ENCODE measurements at places on chromosomes 5 and 9.

GRCh38 chr9:125839317-125839716 is 92.1 kb downstream of the PBX3 start:
- DNase-seq = no peak

DNA sequence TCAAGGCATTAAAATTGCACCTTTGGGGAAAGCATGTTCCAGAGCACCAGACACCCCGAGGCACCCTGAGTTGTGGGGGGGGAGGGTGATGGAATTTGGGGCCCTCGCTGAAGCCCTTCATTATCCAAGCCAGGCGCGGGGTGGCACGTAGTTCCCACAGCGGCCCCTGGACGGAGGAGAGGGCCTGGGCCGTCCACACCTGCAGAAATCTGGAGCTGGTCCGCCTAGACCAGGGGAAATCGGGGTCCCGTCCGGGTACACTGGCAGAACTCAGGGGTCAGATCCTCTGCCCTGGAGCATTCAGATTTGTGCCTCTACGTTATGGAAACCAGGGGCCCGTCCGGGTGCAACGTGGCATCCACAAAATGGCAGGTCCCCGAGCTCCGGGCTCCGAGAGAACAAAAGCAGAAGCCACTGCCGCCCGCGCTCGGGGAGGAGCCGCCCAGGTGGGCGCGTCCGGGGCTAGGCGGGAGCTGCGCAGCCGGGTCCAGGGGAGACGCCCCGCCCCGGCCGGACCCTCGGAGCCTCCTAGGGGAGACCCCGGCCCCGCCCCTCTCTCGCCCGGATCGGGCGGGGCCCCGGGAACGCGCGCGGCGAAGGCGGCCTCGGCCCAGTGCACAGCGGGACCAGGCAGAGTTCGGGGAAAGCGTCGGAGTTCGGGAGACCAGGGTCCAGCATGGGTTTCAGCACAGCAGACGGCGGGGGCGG is at the start of gene PLEKHG4B:
TSS of gene PLEKHG4B (plus strand) at position 613 of the 708 bp plus-strand sequence. CDS start at position 677, 64 bp downstream.
- no peak for DNase-seq

- DNase-seq = no peak
Observed at GRCh38 chr9:125513668-125514413, 193.2 kb downstream of the MAPKAP1 start.

- DNase-seq = no peak
Observed at GRCh38 chr5:137747848-137748247, 6.3 kb downstream of the HNRNPA0 start.

- no peak for DNase-seq
Observed at GRCh38 chr9:127007638-127008037, 93.1 kb downstream of the RALGPS1 start.

GRCh38 chr5:82922086-82922734 is 155.0 kb downstream of the TMEM167A start:
- peak; percentile 20 for DNase-seq

- no peak for DNase-seq
Observed at GRCh38 chr9:110536822-110537221, 42.7 kb downstream of the SVEP1 start.

DNA sequence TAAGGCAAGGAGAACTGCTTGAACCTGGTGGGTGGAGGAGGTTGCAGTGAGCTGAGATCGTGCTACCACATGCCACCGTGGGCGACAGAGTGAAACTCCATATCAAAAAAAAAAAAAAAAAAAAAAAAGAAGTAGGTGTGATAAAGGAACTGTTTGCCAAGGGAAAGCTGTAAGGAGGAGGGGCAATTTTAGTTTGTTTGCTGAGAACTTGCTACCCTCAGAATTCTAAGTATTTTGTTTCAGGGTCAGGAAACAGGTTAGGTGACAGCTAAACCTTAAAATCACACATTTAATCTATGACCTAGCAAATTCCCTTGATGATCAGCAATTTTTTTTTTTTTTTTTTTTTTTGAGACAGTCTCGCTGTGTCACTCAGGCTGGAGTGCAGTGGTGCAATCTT is 7.2 kb upstream of the ARRDC3 start:
- no peak for DNase-seq

DNA sequence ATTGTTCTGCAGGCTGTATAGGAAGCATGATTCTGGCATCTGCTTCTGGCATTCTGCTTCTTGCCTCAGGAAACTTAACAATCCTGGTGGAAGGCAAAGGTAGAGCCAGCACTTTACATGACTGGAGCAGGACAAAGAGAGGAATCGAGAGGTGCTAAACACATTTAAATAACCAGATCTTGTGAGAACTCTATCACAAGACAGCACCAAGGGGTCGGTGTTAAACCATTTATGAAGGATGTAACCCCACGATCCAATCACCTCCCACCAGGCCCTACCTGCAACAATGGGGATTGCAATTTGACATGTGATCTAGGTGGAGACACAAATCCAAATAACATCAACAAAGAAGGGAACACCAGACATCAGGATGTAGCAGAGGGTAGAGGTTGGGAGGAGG is 221.5 kb downstream of the CDH12 start:
- DNase-seq = no peak

DNA sequence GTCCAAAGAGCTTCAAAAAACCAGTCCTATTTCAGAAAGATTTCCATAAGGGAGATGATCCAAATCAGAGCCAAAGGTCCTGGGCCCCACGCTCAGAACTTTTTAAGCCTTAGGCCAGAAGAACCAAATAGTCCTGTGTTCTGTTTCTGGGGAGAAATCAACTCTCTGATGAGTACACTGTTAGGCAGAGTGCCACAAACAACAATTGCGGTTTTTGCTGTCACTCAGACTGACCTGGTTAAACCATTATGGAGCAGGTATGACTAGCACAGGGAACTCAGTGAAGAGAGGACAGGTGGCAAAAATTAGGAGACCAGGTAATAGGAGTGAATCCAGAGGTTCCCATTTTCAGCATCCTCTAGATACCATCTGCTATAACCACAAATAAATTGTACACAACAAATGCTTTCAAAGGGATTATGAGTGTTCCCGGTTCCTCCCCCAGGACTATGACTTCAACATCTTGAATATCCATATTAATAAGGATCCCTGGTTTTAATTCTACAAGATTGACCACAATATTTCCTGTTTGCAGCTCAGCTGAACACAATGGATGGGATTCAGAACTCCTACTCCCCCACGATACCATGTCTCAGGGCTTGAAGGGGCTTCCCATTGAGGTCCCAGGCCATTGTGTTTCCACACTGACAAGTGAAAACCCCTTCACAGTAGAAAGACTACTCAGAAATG is 52.1 kb upstream of the FREM1 start:
- DNase-seq = no peak

- DNase-seq = no peak
Observed at GRCh38 chr9:72942451-72942850, 10.4 kb downstream of the ALDH1A1 start.

DNA sequence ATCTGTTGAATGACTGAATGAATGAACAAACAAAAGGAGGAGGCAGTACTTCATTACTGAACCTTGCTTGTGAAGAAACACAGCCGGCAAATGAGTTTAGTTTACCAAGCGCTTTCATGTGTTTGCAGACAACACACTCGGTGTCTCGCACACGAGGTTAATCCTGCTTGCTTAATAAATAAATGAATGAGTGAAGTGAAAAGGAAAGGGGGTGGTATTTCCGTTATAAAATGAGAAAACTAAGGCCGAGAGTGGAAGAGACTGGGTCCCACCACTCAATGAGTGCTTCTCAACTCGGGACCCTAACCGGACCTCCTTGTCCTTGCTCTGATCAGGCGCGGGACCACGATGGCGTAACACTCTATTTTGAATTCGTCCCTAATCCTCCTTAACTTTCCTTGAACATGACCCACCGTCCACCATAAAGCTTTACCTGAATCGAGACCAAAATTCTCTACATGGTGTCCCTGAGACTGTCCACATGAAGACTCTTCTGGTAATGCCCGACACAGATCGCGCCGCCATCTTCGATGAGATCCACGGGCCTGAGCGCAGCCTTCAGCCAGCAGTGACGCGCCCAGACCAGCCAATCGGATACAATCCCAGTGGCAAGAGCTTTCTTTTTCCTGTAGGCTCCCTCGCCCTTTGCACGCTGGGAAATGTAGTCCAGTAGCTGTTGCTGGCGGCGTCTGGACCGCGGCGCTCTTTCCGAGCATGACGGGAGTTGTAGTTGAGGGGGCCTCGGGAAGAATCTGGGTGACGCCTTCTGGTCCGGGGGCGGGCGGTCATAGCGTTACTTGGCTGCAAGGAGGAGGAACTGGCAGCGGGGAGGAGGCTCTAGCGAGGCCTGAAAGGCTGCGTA is at the start of the genes MRPL50 and ZNF189:
TSS of gene MRPL50 (minus strand) at position 551 of the 862 bp plus-strand sequence. CDS start at position 525, 26 bp downstream.
TSS of gene ZNF189 (plus strand) at position 784 of the 862 bp plus-strand sequence. CDS start 306 bp downstream, outside the sequence.
- DNase-seq = peak; percentile 99

DNA sequence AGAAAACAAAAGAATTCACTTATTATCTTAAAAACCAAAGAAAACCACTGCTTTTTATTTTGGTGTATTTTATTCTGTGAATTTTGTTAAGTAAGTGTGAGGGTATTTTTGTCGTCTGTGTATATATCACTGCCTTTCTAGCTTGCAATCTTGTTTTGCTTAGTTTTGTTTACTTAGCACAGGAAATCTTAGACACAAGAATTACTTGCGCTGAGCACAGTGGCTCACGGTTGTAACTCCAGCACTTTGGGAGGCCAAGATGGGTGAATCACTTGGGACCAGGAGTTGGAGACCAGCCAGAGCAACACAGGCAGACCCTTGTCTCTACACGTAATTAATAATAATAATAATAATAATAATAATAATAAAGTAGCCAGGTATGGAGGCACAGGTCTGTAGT is 230.3 kb downstream of the PAPPA start:
- DNase-seq = no peak

GRCh38 chr5:2901511-2901910 is 150.0 kb upstream of the IRX2 start:
- DNase-seq = no peak

DNA sequence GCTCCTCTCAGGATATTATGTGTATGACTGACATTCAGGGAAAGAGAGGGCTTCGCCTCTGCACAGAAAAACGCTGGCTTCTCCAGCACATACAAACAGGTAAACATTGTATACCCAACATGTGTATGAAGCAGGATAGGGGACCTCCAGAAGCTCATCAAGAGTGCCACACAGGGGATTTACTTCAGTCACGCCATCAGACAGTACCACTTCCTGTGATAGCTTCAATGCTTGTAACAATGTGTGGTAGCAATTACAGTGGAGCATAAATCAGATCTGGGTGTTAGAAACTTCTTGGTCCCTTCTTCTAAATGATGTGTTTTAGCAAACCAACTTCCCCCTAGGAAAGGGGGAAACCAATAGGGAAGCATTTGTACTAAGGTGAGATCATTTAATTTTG is 160.8 kb downstream of the TSSK1B start:
- DNase-seq = no peak

- no peak for DNase-seq
Observed at GRCh38 chr5:29061381-29061780, 2023.0 kb upstream of the CDH9 start.

GRCh38 chr9:85536514-85536913 is 205.2 kb downstream of the AGTPBP1 start:
- DNase-seq = no peak

- no peak for DNase-seq
Observed at GRCh38 chr9:94821098-94821887, 94.8 kb downstream of the AOPEP start.

- DNase-seq = no peak
Observed at GRCh38 chr5:122674385-122674784, 100.5 kb upstream of the SNX2 start.

DNA sequence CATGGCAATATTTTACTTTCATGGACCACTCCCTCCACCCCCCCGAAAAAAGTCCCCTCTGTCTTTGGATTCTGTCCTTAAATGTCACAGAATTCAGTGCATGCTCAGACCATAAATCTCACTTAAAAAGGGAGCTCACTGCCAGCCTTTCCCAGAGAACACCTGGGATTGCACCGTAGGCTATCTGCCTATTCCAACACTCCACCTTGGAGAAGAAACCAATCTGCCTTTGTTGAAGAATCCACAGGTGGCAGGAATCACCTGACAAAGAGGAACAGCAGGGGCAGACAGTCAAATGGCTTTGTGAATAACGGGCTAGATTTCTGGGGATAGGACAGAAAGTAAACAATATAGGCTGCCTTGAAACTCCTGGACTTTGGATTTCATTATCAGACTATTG is 306.7 kb upstream of the BRINP1 start:
- no peak for DNase-seq

DNA sequence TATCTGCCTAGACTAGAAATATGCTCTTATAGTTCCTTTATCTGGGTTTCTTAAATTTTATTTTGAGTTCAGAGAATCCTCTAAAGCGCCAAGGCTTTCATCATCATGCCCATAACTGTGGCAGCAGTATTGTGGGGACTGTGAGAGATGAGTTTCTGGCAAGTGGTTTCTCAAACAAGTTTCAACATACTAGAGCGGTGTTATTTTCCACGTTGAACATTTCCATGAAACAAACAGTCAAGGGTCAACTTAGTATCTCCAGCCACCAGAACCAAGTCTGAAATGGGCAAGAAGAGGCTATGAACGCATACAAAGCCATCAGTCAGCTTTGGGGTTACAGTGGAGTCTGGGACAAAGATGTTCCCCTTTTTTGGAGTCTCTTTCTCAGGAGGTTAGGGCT is 40.3 kb downstream of the SERINC5 start:
- no peak for DNase-seq

DNA sequence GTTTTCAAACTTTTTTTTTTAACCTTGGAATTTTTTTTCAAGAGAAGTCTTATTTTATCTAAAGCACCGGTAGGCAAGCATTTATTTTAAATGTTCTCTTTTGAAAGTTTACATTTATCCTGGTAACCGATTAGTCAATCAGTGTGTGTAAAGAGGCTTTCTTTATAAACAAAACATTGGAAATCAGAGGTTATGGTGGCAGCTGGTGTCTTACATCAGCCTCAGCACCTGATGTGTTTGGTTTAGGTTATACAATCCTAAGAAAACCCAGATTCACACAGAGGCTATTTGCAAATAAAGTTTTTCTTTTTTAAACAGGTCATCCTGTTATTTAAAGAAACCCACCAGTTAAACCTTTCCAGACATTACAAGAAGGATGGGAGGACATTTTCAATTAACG is 173.3 kb upstream of the GDNF start:
- no peak for DNase-seq

GRCh38 chr9:15203581-15203980 is 103.4 kb downstream of the TTC39B start:
- DNase-seq = no peak

DNA sequence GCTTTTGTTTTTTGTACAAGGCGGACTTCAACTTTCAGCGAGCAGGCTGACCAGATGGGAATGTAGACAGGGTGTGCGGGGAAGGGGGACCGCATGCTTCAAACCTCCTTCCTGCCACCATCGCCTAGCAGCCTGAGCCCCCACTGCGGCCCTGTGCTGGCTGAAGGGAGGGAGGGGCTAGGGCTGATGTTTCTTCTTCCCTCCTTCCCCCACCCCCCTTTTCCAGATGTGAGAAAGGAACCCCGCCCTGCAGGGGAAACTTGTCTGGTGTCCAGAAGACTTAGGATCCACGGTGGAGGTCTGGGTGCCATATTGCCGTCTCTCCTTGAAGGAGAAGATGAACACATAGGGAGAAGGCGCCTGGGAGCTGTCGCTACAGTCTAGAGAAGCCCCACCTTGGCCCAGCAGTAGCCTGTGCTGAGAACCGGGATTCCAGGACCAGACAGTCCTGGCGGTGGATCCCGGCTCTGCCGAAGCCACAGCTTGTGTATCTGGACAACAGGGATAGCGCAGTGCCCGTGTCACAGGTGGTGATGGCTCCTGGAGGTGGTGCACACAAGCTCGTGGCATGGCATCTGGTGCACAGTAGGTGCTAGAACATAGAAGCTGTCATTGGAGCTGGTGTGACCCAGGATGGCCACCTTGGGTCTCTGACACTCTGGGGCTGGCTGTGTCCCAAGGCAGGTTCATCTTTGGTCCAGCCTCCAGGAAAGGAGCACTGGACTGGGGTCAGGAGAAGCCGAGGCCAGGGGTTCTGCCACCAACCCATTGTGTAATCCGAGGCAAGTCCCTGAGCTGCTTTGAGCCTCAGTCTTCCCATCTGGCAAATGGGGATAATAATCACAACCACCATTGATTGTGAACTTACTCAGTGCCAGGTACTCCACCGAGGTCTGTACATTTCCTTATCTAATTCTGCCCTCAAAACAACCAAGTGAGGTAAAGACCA is 205.6 kb downstream of the C9orf50 start:
- DNase-seq = no peak
